Mesothelial cell of epicardium (in vitro differentiated cells): ENCODE measurements at places on chromosomes 1 and 21. TPM values are rescaled to one million over a fixed set of nuclear protein-coding genes. Genes with fewer than 3 reads are reported as not detected.
A peak's percentile ranks its signal among the peaks of the same experiment; 100 is the strongest.

DNA sequence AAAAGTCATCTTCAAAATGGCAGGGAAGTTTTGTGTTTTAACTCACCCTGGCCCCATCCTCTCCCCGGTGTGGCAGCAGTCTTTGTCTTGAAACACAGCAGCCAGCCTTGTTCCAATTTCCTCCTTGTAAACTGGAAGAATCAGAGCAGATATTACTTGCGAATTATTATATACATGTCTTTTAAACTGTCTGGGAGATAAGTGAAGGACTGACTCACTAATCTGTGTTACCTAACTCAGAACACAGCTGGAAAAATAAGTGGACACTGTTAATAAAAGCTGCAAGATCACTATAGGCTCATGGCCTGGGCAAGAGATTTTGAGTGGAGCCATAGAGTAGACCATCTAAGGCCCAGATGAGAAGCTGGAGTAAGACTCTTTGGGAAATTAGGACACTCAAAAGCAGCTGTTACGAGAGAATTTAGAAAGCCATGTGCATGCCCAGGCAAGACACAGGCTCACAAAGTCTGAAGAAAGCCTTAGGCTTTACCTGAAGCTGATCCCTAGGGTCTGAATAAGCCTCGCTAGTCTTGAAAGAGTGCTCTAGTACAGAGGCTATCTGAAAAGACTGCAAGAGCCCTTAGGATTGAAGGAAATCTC, 233.0 kb upstream of the RAB4A start:
- peak overlapping the region; percentile 67 for H3K27ac ChIP-seq
- no peaks in the 10 kb centered on the region for H3K27me3 ChIP-seq
- H3K4me3 ChIP-seq = no peak overlapping the region
- peaks cover 17% of the 10 kb centered on the region for H3K4me1 ChIP-seq

GRCh38 chr1:201206176-201206575, 15.6 kb downstream of the IGFN1 start:
- H3K4me1 ChIP-seq = peaks cover 9% of the 10 kb centered on the region
- no peak overlapping the region for H3K4me3 ChIP-seq
- peaks cover 29% of the 10 kb centered on the region for H3K27me3 ChIP-seq
- no peak overlapping the region for H3K27ac ChIP-seq

DNA sequence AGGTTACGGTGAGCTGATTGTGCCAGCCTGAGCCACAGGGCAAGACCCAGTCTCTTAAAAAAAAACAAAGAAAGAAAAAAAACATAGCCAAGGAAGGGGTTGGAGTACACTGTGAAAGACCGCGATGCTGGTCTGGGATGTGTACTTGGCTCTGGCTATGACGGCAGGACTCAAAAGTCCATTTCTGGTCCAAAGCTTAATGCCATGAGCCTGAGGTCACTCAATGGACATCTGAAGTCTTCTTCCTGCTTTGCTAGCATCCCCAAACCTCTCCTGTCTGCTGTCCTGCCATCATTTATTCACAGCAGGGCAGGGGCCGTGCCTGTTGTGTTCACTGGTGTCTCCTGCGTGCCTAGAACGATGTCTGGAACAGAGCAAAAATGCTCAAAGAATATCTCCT, 1.5 kb upstream of the ARHGEF10L start:
- no peaks in the 10 kb centered on the region for H3K36me3 ChIP-seq
- DNase-seq = no peak
- no peaks in the 10 kb centered on the region for H3K27me3 ChIP-seq
- H3K4me1 ChIP-seq = peaks cover 38% of the 10 kb centered on the region
- peak overlapping the region; percentile 77 for H3K27ac ChIP-seq

DNA sequence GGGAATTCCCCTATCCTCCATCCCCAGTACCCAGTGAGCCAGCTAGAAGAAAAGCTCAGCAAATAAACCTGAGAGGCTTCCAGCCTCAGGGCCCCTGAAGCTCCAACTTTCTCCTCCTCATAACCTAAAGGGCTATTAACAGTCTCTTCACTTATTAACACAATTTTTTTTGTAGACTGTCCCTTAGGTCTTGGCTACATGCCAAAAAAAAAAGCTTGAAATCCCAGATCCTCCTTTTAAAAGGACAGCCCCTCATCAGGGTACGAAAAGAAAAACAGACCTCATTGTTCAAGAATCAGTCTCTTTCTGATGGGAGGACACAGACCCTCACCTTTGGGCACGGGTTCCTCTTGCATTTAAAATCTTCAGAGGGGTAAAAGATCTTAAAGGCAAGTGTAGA, 72.8 kb upstream of the CD1D start:
- no peak for DNase-seq
- peaks cover 48% of the 10 kb centered on the region for H3K4me1 ChIP-seq
- no peaks in the 10 kb centered on the region for H3K27me3 ChIP-seq

DNA sequence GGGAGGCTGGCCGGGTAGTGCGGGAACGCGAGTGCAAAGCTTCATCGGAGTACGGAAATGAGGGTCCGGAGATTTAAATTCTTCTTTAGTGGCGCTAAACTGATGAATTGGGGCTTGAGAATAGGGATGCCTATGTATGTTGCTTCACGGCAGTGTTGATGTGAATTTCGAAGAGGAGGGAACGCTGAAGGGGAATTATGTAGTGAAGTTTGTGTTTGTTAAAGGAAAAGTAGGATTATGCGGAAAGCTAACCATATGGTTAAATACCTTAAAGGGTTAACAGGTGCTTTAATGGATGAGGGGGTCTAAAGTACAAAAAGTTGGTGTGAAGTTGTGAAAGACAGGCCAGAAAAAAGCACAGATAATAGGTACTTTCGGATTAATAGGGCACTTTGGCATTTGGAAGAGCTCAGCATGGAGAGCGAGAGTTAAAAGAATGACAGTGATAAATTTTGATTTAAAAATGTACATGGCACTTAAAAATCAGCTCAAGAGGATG, 1.4 kb downstream of the HS2ST1 start:
- H3K4me1 ChIP-seq = peaks cover 21% of the 10 kb centered on the region
- no peak overlapping the region for H3K4me3 ChIP-seq
- H3K27ac ChIP-seq = no peak overlapping the region

DNA sequence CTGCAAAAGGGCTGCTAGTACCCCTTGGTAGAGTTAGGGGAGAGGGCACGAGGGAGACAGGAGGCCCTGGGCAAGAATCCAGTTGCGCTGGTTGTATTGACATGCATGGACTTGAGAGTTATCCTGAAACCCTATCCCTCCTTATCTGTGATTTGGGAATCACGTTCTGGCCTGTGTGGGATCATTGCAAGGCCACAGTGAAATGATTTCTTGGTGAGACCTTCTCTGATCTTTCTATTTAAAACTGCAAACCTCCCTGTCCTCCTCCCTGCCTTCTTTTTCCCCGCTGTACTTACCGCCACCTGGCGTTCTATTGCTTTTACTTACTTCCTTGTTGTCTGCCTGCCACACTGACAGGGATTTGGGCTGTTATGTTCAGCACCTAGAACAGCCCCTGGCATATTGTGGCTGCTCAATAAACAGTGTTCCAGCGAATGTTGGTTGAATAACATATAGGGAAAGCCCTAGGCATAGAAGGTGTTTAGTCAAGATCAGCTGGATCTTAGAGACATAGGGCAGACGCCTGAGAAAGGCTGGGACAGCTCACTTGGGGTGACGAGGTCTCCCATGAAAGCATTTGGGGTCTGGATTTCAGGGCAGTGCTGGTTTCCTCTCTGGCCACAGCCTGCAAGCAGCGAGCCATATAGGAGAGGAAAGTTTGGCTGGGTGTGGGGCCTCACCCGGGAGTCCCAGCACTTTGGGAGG, 25.6 kb downstream of the ALPL start:
- H3K36me3 ChIP-seq = no peaks in the 10 kb centered on the region
- peaks cover 4% of the 10 kb centered on the region for H3K4me1 ChIP-seq
- no peak overlapping the region for H3K27ac ChIP-seq
- no peak overlapping the region for H3K4me3 ChIP-seq
- peaks cover 6% of the 10 kb centered on the region for H3K27me3 ChIP-seq
- no peak for DNase-seq

GRCh38 chr1:214101246-214101645, 113.5 kb downstream of the PROX1 start:
- H3K27ac ChIP-seq = no peak overlapping the region
- no peaks in the 10 kb centered on the region for H3K4me1 ChIP-seq
- DNase-seq = no peak
- no peaks in the 10 kb centered on the region for H3K36me3 ChIP-seq

DNA sequence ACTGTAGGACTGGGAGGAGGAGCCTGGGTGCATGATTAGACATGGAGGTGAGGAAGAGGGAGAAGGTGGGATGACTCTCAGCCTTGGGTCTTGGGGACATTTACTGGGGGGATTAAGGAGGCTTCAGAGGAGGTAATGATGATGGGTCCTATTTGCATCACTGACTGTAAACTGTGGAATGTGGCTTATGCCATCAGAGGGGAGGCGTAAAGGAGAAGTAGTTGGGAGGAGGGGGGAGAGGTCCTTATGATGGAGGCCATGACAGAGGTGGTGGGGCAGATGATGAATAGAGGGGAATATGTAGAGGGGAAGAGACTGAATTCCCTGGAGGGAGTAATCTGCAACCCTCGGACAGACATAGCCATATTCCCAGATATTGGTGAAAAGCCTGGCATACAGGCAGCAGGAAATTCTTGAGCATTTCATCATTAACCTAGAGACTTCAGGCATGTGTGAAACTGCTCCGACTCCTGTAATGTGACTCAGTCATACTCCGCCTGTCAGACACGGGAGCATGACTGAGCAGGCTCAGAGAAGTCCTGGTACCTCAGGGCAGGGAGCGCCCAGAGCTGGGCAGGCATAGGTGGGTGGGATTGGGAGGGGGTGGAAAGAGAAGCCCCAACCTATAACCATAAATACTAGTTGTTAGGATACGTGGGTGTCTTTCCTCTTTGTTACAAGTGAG, 8.0 kb upstream of the LCE5A start:
- H3K27me3 ChIP-seq = no peaks in the 10 kb centered on the region

GRCh38 chr21:46182548-46183336, 1.5 kb downstream of the SPATC1L start:
- peak overlapping the region; percentile 43 for H3K27ac ChIP-seq
- H3K4me3 ChIP-seq = peak overlapping the region; percentile 68
- peaks cover 7% of the 10 kb centered on the region for H3K4me1 ChIP-seq
- H3K27me3 ChIP-seq = no peaks in the 10 kb centered on the region
- peaks cover 6% of the 10 kb centered on the region for H3K36me3 ChIP-seq

- no peaks in the 10 kb centered on the region for H3K36me3 ChIP-seq
- H3K4me1 ChIP-seq = peaks cover 9% of the 10 kb centered on the region
- H3K27me3 ChIP-seq = peaks cover 55% of the 10 kb centered on the region
Observed at GRCh38 chr1:3355894-3356826, 98.3 kb upstream of the ARHGEF16 start.

DNA sequence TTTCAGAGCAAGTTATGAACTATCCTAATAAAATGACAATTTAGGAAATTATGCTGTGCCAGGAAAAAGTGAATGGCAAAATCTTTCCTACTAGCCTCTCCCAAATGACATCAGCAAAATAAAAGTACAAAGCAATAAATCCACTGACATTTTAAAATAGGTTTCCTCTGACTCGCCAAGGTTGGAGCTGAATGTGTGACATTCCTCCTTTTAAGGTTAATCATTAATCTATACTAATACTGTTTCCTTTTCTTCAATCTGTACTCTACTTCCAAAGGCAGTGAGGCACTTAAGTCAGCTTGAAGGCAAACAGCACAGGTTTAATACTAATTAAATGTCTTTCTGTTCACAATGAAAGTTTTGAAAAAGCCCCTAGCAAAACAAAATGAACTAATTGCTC, 15.7 kb downstream of the RNF19B start:
- peaks cover 21% of the 10 kb centered on the region for H3K4me1 ChIP-seq
- no peak overlapping the region for H3K4me3 ChIP-seq
- no peaks in the 10 kb centered on the region for H3K27me3 ChIP-seq
- peaks cover 22% of the 10 kb centered on the region for H3K36me3 ChIP-seq

DNA sequence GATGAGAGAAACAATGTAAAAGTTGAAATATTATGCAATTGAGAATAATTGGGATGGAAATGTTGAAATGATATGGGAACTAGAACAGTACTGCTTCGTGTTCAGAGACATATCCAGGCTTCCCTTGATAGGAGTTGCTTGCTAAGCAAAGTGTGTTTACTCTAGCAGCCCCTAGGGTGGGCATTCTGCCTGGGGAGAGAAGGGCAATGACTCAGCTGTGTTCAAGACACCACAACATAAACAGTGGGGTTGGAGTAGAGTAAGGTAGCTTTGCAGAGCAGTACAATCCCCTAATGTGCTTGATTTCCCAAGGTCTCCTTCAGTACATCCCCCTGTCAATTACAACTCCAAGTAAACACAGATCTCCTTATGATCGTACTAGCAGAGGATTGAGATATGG, 4.8 kb upstream of the PCNX2 start:
- no peaks in the 10 kb centered on the region for H3K36me3 ChIP-seq
- no peak overlapping the region for H3K4me3 ChIP-seq
- peaks cover 2% of the 10 kb centered on the region for H3K27me3 ChIP-seq

DNA sequence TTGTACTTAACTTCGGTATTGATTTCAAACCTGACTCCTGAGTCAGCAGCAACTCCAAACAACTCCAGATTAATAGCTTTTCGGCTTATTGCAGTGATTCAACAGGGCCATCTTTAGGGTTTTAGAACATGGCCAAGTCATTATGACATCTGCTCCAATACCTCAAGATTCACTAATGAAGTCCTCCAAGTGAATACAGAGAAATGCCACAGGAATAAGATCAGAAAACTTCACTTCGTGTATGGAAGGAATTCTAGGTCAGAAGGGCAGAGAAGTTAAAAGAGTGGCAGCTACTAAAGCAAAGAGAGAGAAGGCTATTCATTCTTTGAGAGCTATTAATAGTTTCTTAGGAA, 7.6 kb upstream of the C1orf116 start:
- H3K36me3 ChIP-seq = peaks cover 4% of the 10 kb centered on the region
- no peak for DNase-seq
- no peak overlapping the region for H3K27ac ChIP-seq

DNA sequence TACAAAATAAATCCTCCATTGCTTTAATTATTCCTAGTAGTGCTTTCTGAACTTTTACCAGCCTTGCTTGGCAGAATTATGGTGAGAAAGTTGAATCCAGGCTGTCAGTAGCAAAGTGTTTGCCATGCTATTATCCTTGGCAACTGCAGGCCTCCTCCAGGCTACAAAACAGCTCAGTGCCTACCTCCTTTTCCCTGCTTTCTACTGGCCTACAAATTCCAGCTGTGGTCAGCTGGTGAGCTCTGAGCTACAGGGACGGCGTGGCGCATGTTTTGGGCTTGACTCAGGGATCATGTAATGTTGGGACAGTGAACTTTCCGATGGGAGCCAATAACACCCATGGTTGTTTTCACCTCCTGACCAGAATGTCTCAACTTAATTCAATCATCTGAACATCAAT, 456.1 kb upstream of the ADAMTS5 start:
- H3K4me3 ChIP-seq = no peak overlapping the region
- H3K36me3 ChIP-seq = peaks cover 2% of the 10 kb centered on the region
- peaks cover 29% of the 10 kb centered on the region for H3K4me1 ChIP-seq
- H3K27me3 ChIP-seq = no peaks in the 10 kb centered on the region

DNA sequence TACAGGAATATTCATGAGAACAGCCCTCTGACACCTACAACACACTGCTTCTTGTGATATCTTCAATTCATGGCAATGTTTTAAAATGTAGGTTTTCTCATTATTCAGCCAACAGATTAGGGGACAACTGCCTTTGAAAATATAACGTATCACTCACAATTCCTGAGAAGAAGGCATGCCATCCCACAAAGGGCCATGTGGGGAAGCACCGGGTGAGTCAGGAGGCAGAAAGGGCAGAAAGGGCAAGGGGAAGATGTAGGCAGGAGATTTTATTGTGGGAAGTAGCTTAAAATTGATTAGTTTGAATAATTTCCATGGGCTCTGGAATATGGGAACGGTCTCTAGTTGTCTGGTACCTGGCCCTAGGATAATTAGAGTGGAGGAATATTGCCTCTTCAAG, 165.7 kb downstream of the HHIPL2 start:
- DNase-seq = no peak
- H3K36me3 ChIP-seq = no peaks in the 10 kb centered on the region

PAQR6 gene
- 30.1 to 32.0 TPM (median 30.7 TPM) in 3 replicates for total RNA-seq

BGLAP gene
- 5.8 to 7.3 TPM (median 6.8 TPM) in 3 replicates for total RNA-seq

HRNR gene
- total RNA-seq = not detected in 3 replicates

ILDR2 gene
- total RNA-seq = 1.1 to 1.5 TPM (median 1.1 TPM) in 3 replicates

CLCA4 gene
- total RNA-seq = 0.07 TPM in 1 of 3 replicates, not detected in the others

LPAR3 gene
- total RNA-seq = 0.67 to 1.00 TPM (median 0.99 TPM) in 3 replicates

S100B gene
- 0.27 TPM in 2 of 3 replicates, not detected in the other for total RNA-seq

KRTAP21-3 gene
- total RNA-seq = not detected in 3 replicates
